ENCODE measurements at places on chromosomes 11 and 22.

DNA sequence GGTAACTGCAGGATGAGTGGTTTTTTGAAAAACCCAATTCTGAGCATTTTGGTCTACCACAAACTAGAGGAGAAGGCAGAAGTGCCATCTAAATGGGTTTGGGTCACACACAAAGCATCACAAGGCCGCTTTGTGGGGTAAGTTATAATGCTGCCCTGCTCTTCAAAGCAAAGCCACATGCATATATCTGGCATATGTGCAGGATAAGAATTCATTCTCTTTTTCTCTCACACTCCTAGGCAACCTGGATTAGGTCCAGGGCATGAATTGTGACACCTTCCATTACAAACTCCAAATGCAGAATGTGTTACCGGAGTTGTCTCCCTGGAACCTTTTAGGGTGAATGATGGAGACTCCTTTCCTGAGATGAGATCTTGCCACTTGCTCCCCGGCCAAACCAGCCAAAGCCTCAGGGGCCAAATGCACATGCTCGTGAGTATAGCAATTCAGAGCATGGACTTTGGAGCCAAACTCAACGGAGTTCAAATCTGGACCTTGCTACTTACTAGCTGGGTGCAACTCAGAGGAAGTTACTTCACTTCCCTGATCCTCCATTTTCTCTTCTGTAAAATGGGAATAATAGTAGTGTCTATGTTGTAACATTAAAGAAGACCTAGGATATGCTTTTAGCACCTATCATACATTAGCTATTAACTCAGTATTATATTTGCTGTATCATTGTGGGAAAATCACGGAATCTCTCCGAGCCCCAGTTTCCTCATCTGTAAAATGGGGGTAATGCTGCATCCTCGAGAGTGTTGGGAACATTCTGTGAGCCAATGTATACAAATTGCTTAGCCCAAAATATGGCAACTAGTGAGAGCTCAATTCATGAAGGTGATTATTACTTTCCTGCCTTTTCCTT lies 96.6 kb downstream of the COMMD9 start:
- no peak for DNase-seq

- no peak for DNase-seq
These were observed 70.2 kb downstream of the CYTH4 start for GRCh38 chr22:37352481-37352880.

- no peak for DNase-seq
These were observed 58.9 kb upstream of the THY1 start for GRCh38 chr11:119481667-119482400.

- DNase-seq: no peak
These were observed 120.3 kb upstream of the B3GAT1 start for GRCh38 chr11:134532131-134532920.

DNA sequence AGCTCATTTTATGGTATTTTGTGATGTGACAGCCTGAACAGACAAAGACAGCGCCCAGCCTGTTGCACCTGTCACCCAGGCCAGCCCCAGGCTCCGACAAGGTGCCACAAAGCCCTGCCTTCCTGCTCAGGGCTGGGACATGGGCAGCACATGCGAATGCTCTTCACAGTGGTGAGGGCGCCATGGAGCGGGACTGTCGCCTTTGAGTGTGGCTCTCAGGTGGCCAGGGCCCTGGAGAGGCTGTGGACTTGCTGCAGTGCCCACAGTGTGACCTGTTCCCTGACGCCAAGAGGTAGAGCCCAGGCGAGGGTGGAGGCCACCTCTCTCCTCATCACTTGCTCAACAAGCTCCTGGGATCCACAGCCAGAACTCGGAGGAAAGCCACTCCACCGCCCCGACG lies 346.3 kb downstream of the SHANK2 start:
- DNase-seq: no peak

- DNase-seq: no peak
These were observed 328.2 kb upstream of the NCAM1 start for GRCh38 chr11:112632866-112633505.

DNA sequence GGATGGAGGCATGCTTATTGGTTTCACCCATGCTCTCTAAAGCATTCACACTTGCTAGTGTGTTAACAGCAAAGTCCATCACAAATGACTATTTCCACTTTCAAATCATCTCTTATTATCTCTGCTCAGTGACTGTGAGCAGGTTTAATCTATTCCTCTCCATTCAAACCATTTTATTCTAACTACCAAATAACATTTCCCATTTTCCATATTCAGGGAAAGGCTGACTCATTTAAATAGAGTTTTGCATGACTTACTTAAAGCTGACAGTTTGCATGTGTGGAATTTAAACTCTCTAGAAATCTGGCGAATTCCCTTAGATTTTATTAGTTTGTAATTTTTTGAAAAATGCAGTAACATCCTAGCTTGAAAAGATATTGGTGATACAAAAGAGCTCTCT lies 615.7 kb upstream of the LRRC4C start:
- DNase-seq: no peak

DNA sequence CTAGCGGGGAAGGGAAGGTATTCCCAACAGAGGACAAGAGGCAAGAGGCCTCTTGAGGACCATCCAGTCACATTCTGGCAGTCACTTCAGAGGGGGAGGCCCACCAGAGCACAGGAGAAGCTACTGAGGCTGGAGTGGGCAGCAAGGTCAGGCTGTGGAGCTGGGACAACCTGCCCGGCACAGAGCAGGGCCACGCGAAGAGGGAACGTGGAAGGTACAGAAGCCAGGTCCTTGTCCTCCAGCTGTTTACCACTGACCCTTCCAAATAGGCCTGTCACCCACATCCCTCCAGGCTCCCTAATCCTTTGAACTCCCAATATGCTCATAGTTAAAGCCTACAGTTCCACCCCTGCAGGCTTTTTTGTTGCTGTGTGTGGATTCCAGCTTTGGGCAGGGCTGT lies 76.9 kb downstream of the IGLL1 start:
- DNase-seq: no peak

- no peak for DNase-seq
These were observed 73.0 kb downstream of the BLID start for GRCh38 chr11:122042981-122043380.

- DNase-seq: no peak
These were observed 539.3 kb downstream of the SOX6 start for GRCh38 chr11:15817001-15817400.

DNA sequence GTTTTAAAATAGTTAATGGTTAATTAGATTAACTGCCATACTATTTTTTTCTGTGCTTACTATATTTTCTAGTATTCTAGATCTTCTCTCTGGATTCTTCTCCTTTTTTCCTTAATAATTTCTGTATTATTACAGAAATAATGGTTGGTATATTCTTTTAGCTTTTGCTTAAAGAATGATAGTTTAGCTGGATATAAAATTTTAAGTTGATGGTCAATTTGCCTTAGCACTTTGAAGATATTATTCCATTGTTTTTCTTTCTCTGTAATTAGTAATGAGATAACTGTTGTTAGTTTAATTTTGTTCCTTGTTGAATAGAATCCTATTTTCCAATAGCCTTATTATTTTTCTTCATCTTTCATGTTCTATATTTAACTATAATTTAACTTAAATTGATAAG lies 99.9 kb upstream of the NCAM1 start:
- DNase-seq: no peak

DNA sequence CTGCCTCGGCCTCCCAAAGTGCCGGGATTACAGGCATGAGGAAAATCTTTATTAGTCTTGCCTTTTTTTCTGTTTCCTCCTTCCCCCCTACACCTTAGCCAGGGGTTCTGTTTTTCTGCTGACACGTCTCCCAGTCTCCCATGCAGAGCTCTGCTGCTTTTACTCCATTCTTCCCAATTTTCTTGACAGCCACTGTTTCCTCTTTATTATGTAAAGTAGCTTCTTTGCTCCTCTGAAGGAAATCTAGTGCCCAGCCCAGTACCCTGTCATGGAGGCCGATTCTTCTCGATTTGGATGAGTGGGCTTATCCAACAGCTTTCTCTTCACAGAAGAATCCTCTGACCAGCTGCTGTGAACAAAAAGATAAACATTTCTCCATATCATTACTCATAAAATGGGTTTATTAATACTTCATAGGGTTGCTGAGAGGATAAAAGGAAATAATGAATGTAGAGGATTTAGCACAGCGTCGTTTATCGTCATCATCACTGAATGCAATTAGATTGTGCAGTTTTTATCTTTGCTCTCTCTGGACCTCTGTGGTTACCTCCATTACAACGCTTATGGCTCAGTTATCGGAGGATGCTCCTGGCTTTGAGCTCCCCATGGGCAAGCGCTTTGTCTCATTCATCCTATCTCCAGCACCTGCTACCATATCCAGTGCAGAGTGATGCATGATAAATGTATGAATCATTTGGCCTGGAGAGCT lies 375.6 kb upstream of the C11orf87 start:
- DNase-seq: no peak

GRCh38 chr22:24423519-24424000 lies 3.8 kb upstream of the ADORA2A start:
- DNase-seq: peak; percentile 63
